ENCODE measurements at places on chromosomes 5 and 9.

GRCh38 chr9:90142580-90142979 is 500.0 kb downstream of the DIRAS2 start:
- peak; percentile 1 for DNase-seq

GRCh38 chr9:87596862-87597261 is 99.2 kb downstream of the DAPK1 start:
- no peak for DNase-seq

GRCh38 chr9:69463497-69464068 is 138.6 kb downstream of the ENTREP1 start:
- DNase-seq: no peak

- no peak for DNase-seq
These were observed 25.9 kb upstream of the BOD1 start for GRCh38 chr5:173642191-173642816.

GRCh38 chr9:124384210-124384609 is 31.0 kb downstream of the PSMB7 start:
- no peak for DNase-seq
